ENCODE measurements at places on chromosomes 4 and X.

- no peak for DNase-seq
Observed at GRCh38 chrX:29308726-29309125, 721.5 kb downstream of the IL1RAPL1 start.

DNA sequence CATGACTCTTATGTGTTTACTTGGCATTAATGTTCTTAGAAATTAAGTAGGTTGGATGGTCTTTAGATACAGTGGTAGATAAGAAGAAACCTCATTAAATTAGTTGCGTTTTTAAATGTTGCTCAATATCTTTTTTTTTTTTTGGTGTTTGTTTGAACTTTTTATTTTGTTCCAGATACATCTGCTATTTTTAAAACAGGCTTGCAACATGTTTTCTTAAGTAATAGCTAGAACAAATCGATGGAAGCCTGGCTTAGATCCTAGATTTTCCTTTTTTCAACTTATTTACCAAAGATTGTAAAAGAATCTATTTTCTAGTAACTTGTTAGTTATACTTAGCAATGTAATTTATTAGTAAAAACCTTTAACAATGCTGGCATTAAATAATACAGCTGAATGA is 9.3 kb downstream of the CNKSR2 start:
- DNase-seq = no peak

DNA sequence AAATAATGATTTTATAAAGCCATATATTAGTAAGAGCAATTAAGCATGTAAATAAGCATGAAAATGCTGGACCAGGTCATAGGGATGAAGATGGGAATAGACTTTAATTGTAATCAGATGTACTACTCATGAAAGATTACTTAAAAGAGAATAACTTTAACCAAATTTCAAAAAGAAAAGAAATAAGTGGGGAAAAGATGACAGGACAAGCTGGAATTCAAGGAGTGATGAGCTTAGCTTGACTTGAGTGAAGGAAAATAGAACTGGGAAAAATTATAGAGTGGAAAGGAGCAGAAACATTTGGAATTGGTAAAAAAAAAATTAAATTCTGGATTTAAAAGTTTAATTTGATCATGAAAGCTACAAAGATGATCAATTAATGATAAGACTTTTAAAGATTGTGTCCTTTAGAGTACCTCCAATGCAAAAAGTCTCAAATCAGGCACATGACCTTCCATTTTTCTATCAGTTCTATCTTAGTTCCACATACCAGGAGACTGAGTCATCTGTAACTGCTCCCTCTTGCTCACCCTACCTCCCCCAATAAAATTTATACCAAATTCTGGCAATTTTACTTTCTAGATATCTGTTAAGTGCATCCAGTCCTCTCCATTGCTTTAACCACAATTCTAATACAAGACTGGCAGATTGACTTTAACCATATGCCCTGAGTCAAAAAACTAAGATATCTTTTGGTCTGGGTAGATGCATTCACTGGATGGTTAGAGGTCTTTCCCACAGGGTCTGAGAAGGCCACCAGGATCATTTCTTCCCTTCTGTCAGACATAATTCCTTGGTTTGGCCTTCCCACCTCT is 56.4 kb upstream of the SLIT2 start:
- no peak for DNase-seq

DNA sequence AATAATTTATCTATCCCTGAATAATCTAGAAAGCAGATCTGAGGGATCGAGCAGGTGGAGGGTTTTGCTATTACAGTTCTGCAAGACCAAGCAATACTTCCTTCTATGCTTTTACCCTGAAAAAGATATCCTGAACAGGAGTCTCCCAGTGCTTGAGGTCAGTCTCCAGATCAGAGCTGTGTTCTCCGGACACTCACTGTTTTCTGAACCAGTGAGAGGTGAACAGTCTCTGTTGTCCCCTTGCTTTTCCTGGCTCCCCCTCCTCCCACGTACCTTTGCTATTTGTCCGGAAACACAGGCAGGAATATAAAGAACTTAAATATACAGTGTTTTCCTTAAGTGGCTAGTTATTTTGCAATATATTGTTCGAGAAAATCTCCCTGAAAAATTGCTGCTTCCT is 116.6 kb downstream of the ATXN3L start:
- DNase-seq = no peak

DNA sequence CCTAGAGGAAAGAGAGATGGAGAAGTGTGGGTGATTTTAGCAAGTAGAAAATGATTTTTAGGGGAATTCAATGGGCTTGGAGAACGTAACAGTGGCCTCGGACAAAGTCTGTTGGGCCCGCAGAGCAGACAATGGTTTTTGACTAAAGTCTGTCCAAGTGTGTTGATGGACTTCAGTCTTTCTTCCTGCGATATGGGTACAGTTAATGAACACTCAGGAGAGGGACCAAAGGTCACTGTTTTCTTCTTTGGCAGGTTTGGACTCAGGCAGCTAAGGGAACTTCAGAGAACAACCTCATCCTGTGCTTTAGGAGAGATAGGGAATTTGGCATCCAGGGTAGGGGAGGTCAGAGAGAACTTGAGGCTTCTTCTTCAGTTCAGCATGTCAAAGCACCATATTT is 38.0 kb downstream of the CC2D2A start:
- no peak for DNase-seq

DNA sequence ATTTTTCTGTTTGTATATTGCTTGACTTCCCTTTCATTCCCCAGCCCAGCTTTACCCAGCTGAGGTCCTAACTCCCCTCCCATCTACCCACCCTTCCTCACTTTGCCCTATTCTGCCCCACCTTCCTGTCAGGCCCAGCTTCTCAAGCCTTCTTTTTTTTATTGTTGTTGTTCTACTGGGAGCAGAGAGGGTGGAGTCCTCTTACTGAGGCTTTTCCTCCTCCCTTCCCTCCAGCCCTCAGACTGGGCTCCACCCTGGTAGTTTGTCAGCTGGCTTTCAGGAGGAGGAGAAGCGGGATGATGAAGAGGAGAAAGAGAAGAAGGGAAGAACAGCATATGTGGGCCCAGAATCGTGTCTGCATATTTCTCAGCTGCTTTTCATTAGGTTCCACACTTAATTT is 3.2 kb upstream of the KLF8 start:
- no peak for DNase-seq

GRCh38 chr4:38857354-38858096 is 908 bp upstream of the TLR6 start:
- DNase-seq = peak; percentile 63

DNA sequence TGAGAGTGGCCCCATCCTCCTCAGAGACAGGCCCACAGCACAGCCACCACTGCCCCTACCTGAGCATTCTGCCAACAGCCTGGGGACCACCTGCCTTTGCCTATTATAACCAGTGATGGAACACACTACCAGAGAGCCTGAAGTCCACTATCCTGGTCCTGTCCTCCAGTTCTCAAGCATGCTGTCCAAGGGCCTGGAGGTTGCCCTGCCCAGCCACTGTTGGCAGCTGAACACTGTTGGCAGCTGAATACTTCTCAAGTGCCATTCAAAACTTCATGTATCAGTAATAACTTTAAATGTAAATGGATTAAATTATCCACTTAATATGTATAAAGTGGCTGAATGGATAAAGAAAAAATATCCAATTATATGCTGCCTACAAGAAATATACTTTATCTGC is 194.3 kb upstream of the JADE1 start:
- DNase-seq = no peak

DNA sequence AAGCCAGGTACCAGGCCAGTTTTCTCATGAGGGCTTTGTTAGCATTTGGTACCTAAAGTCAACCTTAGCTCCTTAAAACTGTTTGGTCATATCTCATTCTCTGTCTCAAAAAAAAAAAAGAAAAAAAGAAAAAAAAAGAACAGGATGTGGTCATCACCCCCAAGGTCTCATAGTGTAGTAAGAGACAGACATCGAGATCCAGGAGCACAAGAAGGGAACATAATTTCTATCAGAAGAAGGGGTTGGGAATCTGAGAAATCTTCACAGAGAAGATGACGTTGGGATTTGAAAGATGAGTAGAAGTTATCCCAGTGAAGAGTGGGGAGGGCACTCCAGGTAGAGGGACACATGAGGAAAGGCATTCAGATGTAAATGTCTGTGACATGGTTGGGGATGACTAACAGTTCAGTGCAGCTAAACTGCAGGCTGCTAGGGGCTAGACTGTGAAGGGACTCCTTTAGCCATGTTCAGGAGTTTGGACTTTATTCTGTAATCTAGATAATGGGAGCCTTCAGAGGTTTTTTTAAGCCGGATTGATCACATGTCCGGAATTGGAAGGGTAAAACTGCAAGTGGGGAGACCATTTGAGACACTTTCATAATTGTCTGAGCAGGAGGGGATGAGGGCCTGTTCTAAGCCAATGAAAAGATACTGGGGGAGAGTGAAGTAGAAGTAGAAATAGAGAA is 26.9 kb upstream of the GJB1 start:
- DNase-seq = no peak

DNA sequence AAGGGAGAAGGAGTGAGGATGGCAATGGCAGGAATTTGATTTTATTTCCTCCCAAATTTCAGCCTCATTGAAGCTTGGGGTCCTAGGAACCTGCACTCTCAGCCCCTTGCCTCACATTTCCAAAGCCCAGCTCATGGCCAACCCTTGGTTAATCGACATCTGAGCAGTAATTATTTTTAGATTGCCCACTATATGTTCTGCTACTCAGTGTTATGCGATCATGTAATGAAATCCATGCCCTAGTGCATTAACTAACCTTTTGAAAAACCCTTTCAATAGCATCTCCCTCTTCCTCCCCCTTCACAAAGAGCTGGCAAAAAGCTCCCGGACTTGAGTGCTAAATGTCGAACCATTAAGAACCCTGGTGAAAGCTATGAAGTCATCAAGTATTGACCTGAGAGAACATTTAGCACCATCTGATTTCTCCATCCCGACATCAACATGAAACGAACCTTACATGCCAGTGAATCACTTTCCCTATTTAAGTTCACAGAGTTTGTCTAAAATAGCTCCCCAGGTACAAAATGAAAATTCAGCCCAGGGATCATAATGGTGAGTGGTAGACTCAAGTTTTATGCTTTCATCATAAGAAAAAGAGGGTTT is 59.2 kb upstream of the RPS6KA3 start:
- no peak for DNase-seq

GRCh38 chrX:23483396-23483795 is 148.7 kb downstream of the PTCHD1 start:
- no peak for DNase-seq

DNA sequence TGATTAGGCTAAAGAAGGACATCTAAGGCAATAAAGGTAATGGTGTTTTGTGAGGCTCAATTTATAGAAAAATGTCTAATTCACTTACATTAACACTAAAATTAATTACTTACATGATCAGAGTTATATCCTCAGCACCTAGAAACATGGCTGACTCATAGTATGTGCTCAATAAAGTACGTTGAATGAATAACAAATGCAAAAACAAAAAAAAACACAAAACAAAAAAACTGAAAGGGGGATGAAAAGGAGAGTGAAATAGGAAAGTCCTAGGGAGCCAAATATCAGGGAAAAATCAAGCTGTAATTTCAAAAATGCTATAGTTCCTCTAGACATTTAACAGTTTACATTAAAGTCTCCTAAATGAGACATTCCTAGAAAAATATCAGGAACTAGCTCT is 18.7 kb downstream of the MBNL3 start:
- no peak for DNase-seq

DNA sequence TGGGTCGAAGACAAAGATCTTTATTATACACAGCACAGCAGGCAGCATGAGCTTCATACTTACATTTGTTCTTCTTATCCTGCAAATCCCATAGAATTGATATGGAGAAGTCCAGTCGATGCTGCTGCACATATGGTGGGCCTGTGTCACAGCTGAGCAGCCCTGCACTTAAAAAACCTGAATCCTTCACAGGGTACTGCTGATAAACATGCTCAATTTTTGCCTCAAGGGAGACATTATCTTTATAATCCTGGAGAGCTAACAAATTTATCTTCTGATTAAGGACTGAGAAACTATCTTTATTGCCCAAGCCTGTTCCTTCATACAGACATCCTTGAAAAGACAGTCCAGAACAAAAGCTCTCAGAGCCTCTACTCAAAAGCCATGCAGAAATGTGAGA is 434.4 kb upstream of the FAM47C start:
- DNase-seq = no peak

- no peak for DNase-seq
Observed at GRCh38 chr4:917466-917865, 14.7 kb downstream of the GAK start.

DNA sequence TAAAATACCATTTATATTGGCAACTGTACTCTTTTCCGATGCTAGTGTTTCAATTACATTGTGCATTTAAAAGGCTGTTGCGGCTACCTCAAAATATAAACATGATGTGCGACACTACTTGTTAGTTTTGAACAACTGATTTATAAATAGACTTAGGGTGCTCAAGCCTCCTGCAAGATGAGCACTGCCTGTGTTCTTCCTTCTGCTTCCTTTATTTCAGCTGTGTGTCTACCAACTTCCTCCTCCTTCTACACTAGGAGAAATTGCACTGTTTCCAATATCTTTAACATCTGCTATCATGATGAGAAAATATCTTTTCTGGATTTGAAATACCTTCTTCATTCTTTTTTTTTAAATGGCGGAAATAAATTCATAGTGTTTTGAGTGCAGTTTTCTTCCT is 24.0 kb downstream of the TET2 start:
- DNase-seq = no peak

GRCh38 chr4:93263166-93263565 is 565.4 kb upstream of the ATOH1 start:
- DNase-seq = no peak

- no peak for DNase-seq
Observed at GRCh38 chrX:87528487-87528886, 10.9 kb downstream of the KLHL4 start.

DNA sequence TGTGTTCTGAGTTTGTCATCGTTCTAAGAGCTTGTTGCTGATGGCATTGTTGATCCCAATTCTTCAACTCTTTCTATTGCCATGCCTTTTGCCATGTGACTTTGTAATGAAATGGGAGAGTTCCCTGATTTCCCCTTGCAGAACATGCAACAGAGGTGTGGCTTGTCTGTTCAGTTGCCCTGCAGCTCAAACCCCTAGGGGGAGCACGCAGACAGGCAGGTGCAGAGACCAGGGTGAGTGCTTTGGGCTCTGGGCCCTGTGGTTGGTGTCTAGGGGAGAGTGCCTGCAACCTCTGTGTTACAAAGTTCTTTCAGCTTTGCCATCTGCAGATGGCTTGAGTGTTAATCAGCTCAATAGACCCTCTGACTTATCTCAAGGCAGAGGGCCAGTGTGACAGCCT is 332.7 kb downstream of the MID1IP1 start:
- DNase-seq = peak; percentile 32

- DNase-seq = no peak
Observed at GRCh38 chr4:165355900-165356300, 22.9 kb upstream of the CPE start.

DNA sequence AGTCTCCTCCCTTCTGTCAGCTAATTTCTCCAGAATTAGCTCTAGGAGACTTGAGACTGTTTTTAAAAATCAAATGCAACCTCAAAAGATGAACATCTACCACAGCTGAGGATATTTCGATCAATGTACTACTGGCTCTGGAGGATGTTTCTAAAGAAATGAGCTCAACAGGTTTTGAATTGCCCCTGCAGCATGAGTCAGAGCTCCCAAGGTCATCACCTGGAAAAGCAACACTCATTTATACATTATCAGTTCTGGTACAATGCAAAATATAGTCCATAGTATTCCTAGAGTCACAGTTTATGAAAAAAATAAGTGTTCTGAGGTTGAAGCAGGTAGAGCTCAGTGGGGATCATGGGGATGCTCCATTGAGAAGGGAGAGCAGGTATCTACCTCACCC is 50.8 kb upstream of the MCF2 start:
- no peak for DNase-seq

All from CD4-positive, alpha-beta T cell treated with Interleukin-15 for 1 hour (primary cell).